GM23248 (cell line): ENCODE measurements at places on chromosomes 4 and X. TPM values are rescaled to one million over a fixed set of nuclear protein-coding genes. Genes with fewer than 3 reads are reported as not detected.

Gene TNIP3
- total RNA-seq: 0.76 and 1.4 TPM in 2 replicates

Gene L1CAM
- 1.9 TPM in 1 of 2 replicates, not detected in the other for total RNA-seq

DNA sequence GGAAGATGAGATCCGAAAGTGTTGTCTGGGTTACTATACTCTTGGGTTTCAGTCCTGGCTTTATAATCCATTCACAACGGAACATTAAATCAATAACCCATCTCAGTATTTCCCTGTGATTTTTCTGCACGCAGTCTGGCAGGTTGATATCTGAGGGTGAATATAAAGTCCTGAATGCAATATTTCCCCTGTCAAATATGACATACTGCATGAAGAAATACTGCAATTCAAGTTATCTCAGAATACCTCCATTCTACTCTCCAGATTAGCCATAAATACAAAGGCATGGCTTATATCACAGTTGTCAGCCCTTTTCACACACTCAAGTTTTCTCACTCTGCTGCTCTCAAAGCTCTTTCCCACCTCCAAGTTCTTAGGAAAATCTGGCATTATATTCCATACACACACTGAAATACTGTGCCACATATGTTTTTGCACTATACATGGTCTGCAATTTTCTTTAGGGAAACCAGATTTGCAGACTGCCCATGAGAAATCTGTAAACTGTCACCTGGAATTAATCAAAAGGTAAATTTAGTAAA is 64.7 kb downstream of the WDFY3 start:
- DNase-seq: no peak

DNA sequence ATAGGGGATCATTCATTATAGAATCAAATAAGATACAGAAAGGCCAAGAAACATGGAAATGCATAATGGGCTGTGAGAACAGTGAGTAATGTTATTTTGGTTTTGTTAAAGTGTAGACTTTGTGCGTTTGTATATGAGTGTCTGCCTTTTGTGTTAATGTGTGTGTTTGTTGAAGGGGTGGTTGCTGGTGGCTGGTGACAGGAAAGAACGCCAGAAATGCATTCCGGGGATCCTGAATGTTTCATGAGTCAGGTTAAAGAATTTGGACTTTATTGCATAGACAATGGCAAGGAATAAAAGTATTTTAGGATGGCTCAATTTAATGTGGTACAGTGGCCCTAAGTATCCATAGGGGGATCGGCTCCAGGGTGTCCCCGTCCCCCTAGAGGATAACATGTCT is 1228.9 kb downstream of the PCDH7 start:
- DNase-seq: no peak

GRCh38 chr4:14874990-14875389 is 127.3 kb upstream of the CPEB2 start:
- no peak for DNase-seq

DNA sequence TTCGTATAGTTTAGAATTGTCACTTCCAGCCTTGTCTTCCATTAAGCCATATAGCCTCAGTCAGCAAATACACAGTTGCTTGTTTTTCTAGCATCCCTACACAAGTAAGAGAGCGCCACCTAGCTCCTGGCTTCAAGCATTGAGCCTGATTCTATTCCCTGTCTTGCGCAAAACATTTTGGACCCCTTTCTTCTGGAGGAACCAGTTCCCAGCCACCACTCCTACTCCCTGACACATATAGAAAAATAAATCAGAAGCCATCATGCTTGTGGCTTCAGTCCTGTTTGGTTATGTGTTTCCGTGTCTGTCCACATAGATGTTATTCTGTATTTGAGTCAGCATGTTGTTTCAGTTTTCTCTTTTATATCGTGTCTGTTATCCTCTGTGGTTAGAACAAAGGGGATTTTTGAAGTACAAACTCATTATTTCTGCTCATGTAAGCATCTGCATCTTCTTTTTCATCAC is 59.9 kb downstream of the GK start:
- DNase-seq: peak; percentile 73

GRCh38 chr4:184850431-184851199 is 24.8 kb upstream of the ACSL1 start:
- no peak for DNase-seq

- DNase-seq: no peak
Measured at GRCh38 chr4:144902614-144903013, 195.4 kb downstream of the ANAPC10 start.
